Neural progenitor cell (in vitro differentiated cells): ENCODE measurements at places on chromosomes 3 and 15. TPM values are rescaled to one million over a fixed set of nuclear protein-coding genes. Genes with fewer than 3 reads are reported as not detected.
A peak's percentile ranks its signal among the peaks of the same experiment; 100 is the strongest.

The GTF2A2 gene
- total RNA-seq, result 57.9 and 83.1 TPM in 2 replicates

The HCN4 gene
- 0.41 and 0.50 TPM in 2 replicates for total RNA-seq

The SLC9A9 gene
- 0.22 and 0.50 TPM in 2 replicates for total RNA-seq

The DUOXA2 gene
- not detected in 2 replicates for total RNA-seq

The THPO gene
- total RNA-seq, result 0.31 and 2.3 TPM in 2 replicates

The B3GALNT1 gene
- total RNA-seq, result 13.8 and 22.5 TPM in 2 replicates

The LDHAL6B gene
- total RNA-seq, result not detected in 2 replicates

The PPM1M gene
- 1.1 and 3.1 TPM in 2 replicates for total RNA-seq

The CHRM5 gene
- total RNA-seq, result not detected in 2 replicates

The SLC22A13 gene
- 0.21 TPM in 1 of 2 replicates, not detected in the other for total RNA-seq

The RAD51 gene
- total RNA-seq, result 27.2 and 48.1 TPM in 2 replicates

The VILL gene
- total RNA-seq, result 4.9 and 5.6 TPM in 2 replicates

The AP3B2 gene
- total RNA-seq, result 0.97 and 1.7 TPM in 2 replicates

The GRK7 gene
- 0.03 TPM in 1 of 2 replicates, not detected in the other for total RNA-seq

The SENP7 gene
- 31.4 and 48.0 TPM in 2 replicates for total RNA-seq

The TEX55 gene
- not detected in 2 replicates for total RNA-seq

The FANCD2OS gene
- not detected in 2 replicates for total RNA-seq

The GMNC gene
- not detected in 2 replicates for total RNA-seq

- no peak overlapping the region for H3K4me3 ChIP-seq
- H3K27me3 ChIP-seq, result no peaks in the 10 kb centered on the region
- no peaks in the 10 kb centered on the region for H3K36me3 ChIP-seq
- DNase-seq, result no peak
- H3K4me1 ChIP-seq, result peaks cover 9% of the 10 kb centered on the region
Observed at GRCh38 chr3:144294659-144295538, 323.3 kb downstream of the DIPK2A start.

- no peak for DNase-seq
- no peak overlapping the region for H3K27ac ChIP-seq
- no peaks in the 10 kb centered on the region for H3K27me3 ChIP-seq
- no peaks in the 10 kb centered on the region for H3K4me1 ChIP-seq
- H3K4me3 ChIP-seq, result no peak overlapping the region
Observed at GRCh38 chr15:90382320-90382719, 5.7 kb upstream of the IQGAP1 start.

GRCh38 chr15:89794627-89795241 is 18.6 kb downstream of the MESP2 start:
- DNase-seq, result no peak
- no peak overlapping the region for H3K27ac ChIP-seq
- H3K36me3 ChIP-seq, result no peaks in the 10 kb centered on the region
- no peaks in the 10 kb centered on the region for H3K27me3 ChIP-seq

DNA sequence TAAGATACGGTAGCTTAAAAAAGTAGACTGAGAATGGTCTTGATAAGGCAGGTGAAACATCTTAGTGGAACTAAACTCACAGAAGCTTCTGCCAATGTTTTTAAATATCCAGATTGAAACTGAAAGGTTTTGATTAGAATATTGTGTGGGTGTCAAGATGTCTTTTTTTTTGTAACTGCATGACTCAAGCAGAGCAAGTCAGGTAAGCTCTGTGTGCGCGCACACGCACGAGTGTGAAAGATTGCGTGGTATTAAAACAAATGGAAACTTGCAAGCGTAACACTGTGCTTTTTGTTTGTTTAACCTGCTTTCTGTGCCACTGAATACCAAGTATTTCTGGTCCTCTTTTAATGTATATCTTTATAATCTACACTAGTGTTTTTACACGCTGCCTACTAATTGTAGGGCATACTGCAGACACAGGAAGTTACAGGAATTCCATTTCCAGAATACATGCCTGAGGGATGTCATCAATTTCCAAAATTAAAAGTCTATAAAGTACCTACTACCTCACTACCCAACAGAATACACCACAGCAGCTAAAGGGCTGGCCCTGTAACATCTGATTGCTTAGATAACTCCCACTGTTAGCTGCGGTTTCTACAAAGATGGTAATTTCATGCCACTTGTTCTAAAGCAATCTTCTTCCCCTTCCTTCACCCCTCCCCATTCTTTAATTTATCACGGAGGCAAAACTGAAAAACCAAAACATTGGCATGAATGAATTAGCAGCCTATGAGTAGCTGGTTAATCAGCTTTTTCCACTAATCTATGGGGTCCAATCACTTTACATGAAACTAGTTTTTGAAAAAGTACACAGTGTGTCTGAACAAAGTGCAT is 472.8 kb downstream of the SHQ1 start:
- no peak for DNase-seq
- H3K27me3 ChIP-seq, result no peaks in the 10 kb centered on the region
- no peak overlapping the region for H3K27ac ChIP-seq
- H3K4me3 ChIP-seq, result no peak overlapping the region

DNA sequence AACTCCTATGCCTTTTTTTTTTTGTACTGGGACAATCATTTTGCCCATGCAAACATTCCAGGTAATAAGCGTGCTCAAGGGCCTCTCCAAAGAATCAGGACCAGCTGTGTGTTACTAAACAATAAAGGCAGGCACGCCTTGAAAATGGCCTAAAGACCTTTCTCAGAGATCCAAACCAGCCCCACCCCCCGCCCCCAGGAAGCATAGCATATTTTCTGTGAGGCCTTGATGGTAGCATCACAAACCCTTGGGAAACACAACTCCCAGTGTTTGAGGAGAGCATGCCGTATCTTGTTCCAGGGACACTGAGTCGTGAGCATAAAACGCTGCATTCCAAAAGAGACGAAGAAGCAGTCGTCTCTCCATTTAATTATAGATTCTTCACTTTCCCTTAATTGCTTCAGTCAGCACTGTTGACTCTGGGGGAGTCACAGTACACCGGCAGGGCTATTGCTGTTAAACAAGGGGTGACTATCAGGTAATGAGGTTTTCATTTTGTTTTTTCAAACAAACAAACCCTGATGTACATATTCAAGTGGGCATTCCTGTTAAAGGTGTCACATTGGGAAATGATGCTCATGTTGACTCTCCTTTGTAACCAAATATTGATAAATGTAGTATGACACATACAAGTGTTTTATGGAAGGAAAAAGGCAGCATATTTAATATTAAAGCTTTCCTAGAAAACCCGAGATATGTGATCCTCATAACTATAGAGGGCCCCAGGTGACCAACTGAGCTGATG is 4.4 kb upstream of the TPM1 start:
- no peak overlapping the region for H3K27ac ChIP-seq
- H3K4me1 ChIP-seq, result peaks cover 8% of the 10 kb centered on the region
- no peak for DNase-seq
- H3K36me3 ChIP-seq, result no peaks in the 10 kb centered on the region
- no peak overlapping the region for H3K4me3 ChIP-seq

- H3K4me1 ChIP-seq, result no peaks in the 10 kb centered on the region
- no peak overlapping the region for H3K4me3 ChIP-seq
- DNase-seq, result no peak
- no peaks in the 10 kb centered on the region for H3K36me3 ChIP-seq
Observed at GRCh38 chr15:31390029-31390428, 63.4 kb downstream of the KLF13 start.

GRCh38 chr15:66186049-66186825 is 67.3 kb downstream of the MEGF11 start:
- no peak overlapping the region for H3K27ac ChIP-seq
- no peak for DNase-seq
- no peak overlapping the region for H3K4me3 ChIP-seq
- no peaks in the 10 kb centered on the region for H3K36me3 ChIP-seq
- no peaks in the 10 kb centered on the region for H3K27me3 ChIP-seq

GRCh38 chr3:48232232-48232631 is 8.7 kb upstream of the ZNF589 start:
- peak; percentile 45 for DNase-seq
- H3K27ac ChIP-seq, result peak overlapping the region; percentile 61
- H3K36me3 ChIP-seq, result no peaks in the 10 kb centered on the region
- H3K27me3 ChIP-seq, result no peaks in the 10 kb centered on the region
- peaks cover 14% of the 10 kb centered on the region for H3K4me1 ChIP-seq

DNA sequence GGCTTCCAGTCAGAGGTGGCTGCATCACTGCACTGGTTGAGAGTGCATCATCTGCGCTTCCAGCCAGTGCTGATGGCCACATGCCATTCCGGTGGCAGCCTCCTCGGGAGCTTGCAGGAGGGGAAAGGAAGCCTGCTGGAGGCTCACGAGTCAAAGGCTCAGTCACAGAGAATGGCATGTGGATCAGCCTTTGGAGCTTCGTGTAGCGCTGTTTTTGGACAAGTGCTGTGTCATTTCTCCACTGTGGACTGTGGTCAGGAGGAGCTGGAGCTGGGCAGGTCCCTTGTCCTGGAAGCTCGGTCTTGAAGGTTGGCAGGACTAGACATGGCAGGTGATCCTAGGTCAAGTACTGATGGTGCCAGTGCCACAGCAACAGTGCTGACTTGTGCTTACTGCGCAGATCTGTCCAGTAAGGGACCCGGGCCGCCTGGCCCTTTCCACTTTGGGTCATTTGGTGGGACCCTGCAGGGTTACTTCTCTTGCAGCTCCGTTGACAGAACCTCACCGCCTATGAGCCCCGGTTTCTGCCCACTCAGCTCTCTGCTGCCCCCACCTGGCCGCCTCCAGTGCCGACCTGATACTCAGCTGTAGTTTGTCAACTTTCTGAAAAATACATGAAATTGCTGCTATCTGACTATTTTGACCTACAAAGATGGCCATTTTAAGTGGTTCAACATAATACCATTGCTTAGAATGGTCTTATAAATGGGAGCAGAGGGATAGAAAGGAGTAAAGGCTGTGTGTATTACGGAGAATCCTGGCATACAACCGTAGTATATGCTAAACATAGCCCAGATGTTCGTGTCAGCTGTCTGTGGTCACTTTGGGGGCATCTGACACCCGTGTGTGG is 27.6 kb upstream of the TRPM1 start:
- H3K36me3 ChIP-seq, result no peaks in the 10 kb centered on the region
- no peak overlapping the region for H3K27ac ChIP-seq
- peak; percentile 74 for DNase-seq
- no peaks in the 10 kb centered on the region for H3K4me1 ChIP-seq
- no peaks in the 10 kb centered on the region for H3K27me3 ChIP-seq

DNA sequence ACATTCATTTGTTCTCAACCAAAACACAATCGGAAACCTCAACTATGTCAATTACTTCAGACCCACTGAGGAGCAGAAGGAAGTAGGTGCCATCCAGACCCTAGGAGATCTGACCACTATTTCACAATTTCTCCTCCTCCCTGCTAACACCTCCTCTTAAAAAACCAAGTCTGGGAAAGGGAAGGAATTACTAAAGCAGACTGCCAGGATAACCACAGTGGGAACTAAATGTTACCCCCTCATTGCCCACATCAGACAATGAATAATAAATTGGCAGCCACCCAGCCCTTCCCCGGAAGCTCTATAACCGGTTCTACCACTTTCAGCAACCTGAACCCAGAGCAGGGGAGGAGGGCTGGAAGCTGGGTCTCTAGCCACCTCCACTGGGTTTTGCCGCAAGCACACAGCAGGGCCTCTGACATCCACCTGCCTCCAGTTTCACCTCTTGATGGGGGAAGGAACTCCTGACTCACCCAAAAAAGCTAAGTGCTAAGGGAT is 17.6 kb downstream of the C15orf62 start:
- no peak for DNase-seq
- no peaks in the 10 kb centered on the region for H3K36me3 ChIP-seq
- peaks cover 21% of the 10 kb centered on the region for H3K4me1 ChIP-seq
- H3K4me3 ChIP-seq, result no peak overlapping the region
- H3K27ac ChIP-seq, result no peak overlapping the region
- no peaks in the 10 kb centered on the region for H3K27me3 ChIP-seq

- DNase-seq, result peak; percentile 63
- H3K27ac ChIP-seq, result no peak overlapping the region
- H3K4me3 ChIP-seq, result no peak overlapping the region
- no peaks in the 10 kb centered on the region for H3K27me3 ChIP-seq
- no peaks in the 10 kb centered on the region for H3K36me3 ChIP-seq
Observed at GRCh38 chr3:57434041-57434440, 110.1 kb downstream of the DNAH12 start.

DNA sequence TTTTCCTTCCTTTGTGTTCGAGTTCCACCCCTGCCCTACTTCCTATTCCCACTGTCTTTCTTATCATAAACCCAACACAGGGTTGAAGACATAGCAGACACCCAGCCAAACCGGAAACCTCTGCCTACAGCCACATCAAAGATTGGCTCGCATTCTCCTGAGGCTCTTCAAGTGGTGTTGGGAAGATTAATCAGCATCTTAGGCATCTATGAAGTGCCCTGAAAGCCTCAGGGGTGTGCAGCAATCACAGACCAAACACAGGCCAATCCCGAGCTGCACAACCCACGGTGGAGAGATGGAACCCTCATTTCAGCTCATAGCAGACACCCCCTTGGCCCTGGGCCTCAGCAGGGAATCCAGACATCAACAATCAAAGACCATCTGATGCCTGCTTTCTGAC is 255.9 kb downstream of the XXYLT1 start:
- H3K4me1 ChIP-seq, result no peaks in the 10 kb centered on the region
- H3K4me3 ChIP-seq, result no peak overlapping the region
- no peak overlapping the region for H3K27ac ChIP-seq

DNA sequence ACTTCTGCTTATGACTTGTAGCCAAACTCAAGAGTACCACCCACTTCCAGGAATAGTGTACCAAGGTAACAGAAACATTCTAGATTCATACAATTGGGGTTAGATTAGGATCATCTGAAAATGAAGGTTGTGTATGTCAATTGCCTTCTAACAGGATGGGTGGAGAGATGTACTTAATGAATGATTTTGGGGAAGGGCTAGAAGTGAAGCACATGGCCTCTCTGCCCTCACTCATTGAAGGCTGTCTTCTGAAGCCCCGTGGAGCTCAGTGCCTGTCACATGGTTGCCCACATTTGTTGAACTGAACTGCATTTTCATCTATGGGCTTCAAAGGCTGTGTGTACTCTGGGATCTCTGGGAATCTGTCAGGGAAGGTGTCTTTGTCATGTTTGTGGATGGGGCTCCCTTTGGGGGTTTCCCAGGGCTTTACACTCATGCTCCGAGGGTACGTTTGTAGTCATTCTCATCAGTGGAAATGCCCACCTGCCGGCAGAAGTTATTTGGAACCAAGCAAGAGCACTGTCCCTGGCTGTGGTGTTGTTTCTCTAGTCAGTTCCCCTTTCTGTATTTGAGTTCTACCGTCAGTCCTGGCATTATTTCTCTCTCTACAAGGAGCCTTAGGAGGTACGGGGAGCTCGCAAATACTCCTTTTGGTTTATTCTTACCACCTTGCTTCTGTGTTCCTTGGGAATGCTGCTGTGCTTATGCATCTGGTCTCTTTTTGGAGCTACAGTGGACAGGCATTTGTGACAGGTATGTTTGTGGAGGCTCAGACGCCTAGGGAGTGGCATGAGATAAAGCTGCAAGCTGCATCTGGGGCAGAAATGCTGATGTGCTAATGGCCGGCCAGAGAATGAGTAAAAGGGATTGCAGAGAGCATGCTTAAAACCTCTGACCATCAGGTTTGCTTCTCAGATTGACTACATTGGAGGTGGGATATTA is 22.4 kb downstream of the CD86 start:
- DNase-seq, result no peak
- no peaks in the 10 kb centered on the region for H3K4me1 ChIP-seq
- no peaks in the 10 kb centered on the region for H3K36me3 ChIP-seq
- H3K27ac ChIP-seq, result no peak overlapping the region
- H3K27me3 ChIP-seq, result no peaks in the 10 kb centered on the region
- H3K4me3 ChIP-seq, result no peak overlapping the region
